T-helper 2 cell treated with Interferon-gamma antibody and Interleukin-4, amounts not matched to agents 5 μg/mL and 100 μg/mL, for 36 hours (primary cell): ENCODE measurements at places on chromosomes 1 and 21.
A peak's percentile ranks its signal among the peaks of the same experiment; 100 is the strongest.

GRCh38 chr21:42125571-42126544 lies 54.7 kb downstream of the UMODL1 start:
- DNase-seq = no peak

- DNase-seq = no peak
Measured at GRCh38 chr1:145983960-145984830, 12.2 kb downstream of the TXNIP start.

DNA sequence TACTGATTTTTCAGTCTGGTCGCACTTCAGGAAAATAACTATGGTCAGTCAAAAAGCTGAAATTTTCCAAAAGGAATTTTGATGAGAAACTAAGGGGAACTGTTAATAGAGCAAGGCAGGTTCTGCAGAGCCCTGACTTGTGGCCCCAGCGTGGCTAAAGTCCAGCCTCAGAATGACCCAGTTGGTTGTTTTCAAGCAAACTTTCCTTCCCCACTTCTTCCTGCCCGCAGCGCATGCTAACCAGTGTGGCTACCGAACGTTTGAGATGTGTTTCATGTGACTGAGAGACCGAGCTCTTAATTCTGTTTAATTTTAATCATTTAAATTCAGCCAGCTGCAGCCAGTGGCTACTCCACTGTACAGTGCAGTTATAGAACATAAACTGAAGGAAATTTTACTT lies 6.2 kb upstream of the IL10RB start:
- no peak for DNase-seq

GRCh38 chr1:151972542-151973248 lies 21.0 kb downstream of the S100A10 start:
- peak; percentile 33 for DNase-seq

DNA sequence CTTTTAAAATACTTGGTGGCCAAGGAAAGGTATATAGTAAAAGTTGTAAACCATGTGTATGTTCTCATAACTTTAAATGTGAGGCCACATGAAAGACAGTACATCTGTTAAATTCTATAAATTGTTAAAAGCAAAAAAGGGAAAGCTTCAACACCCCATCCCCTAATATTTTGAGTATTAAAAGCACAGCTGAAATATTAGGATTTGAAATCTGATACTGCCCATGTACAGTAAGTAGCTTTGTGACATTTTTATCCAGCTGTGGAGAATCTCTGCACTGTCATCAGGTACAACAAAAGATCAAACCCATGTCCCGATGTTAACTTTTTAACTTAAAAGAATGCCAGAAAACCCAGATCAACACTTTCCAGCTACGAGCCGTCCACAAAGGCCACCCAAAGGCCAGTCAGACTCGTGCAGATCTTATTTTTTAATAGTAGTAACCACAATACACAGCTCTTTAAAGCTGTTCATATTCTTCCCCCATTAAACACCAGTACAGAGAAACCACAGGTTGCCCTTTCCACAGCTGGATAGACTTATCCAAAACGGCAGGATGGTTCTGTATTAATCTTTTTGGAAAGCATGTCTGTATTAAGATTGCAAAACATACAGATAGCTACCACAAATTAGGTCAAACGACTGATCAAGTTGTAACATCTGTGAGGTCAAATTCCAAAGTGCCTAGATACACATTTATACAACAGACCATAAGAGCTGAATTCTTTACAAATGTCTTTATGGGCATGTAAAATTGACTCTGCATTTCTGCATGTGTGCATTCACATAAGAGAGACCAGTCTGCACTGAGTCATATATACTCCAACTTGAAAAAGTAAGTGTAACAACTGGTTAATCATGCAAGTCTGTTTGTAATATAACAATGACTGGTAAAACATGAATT lies 5.2 kb downstream of the IRF2BP2 start:
- no peak for DNase-seq

- DNase-seq = no peak
Measured at GRCh38 chr1:169110689-169111447, 4.4 kb downstream of the ATP1B1 start.

GRCh38 chr1:197800379-197801110 lies 25.3 kb upstream of the DENND1B start:
- DNase-seq = no peak

DNA sequence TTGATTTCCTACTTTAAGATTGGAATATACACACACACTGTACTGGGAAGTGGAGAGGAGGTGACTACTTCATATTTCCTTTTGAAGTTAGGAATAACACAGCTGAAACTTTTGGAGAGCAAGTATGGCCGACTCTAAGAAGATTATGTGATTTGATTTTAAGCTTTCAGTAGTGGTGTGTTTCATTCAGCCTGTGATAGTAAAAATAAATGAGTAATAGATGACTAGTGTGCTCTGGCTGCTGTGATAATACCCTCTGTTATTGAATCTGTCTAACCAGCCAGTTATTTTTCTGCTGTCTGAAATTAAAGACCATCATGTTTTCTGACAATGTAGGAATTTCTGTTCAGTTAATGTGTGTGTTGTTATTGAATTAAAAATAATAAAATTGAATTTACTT lies 48.3 kb downstream of the CTTNBP2NL start:
- DNase-seq = no peak

DNA sequence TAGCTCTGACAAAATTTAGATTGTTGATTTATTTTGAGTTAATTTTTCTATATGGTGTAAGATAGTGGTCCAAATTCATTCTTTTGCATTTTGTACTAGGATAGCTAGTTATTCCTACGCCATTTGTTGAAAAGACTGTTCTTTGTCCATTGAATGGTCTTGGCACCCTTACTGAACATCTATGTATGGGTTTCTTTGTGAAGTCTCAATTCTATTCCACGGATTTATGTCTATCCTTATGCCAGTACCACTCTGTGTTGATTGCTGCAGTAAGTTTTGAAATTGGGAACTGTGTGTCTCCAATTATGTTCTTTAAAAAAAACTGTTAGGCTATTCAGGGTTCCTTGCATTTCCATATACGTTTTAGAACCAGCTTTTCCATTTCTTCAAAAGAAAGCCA lies 145.7 kb downstream of the ZNF644 start:
- no peak for DNase-seq

DNA sequence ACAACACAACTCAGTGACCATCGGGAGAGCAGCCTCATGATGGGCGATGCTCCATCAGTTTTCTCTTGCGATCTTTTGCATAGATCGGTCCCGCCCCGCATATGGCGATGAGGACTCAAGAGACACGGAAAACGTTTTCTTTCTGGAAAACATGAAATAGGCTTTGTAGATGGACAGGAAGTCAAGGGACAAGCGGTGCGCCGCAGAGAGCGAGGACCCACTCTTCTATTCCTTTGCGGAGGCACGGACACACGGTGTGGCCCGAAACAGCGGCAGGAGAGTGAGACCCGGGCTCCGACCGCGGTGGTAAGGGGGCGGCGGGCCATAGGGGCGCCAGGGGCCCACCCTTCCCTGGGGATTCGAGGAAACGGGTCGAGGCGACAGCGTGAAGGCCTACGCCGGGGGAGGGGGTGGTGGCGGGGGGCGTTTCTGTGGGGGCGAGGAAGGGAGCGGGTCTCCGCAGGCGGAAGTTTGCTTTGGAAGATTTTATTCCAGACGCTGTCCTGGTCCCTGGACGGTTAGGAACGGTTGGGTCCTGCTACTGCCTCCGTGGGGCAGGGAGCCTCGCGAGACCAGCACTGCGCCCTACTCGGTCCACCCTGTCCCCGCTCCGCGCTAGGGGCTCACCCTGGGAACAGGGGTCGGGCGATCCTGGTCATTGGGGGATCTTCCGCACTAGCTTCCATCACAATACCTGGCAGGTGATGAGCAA lies 796 bp upstream of the TDRKH start:
- DNase-seq = peak; percentile 10

DNA sequence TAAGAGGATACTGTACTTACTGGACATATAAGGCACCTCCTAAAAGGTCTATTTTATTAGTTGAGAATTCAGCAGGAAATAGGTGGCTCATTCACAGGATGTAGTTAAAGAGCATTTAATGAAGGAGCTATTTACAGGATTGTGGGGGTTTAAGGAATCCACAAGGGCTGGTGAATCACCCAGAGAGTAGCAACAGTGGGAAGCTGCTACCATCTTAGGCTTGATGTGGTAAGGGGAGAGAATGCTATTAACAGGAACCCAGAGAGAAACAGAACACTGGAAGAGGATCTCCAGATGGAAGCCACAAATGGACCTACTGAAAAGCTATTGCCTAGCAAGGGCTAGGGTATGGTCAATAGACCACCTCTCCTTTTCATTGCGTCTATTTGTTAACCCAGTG lies 52.0 kb upstream of the COL11A1 start:
- no peak for DNase-seq

DNA sequence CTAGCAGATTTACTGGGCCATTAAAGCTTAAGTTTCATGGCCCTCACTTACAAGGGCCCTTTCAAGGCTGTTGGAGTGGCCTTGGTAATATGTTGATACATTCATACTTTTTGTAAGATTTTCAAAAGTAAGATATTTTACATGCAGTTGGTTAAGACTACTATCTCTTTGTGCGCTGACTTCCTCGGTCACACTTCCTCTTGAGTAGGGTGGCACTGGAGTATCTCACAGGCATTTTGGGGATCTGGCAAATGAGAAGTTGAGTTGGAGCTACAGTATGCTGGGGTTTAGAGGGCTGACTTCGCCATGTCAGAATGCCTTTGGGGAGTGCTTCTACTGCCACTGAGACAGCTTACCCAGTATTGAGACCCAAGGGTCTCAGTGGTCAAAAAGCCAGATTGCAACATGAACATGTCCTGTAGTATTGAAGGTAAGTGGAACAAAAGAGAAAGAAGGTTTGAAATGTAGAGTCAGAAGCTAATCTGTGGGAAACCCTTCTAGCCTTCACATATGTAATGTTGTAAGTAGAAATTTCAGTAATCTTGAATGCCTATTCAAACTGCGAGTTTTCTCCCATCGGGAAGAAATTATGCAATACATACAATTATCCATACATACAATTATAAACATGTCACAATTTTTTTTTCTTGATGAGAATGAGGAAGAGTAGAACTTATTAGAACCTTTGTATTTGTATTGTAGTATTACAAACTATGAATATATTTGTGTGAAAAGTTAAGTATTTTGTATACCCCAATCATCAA lies 32.3 kb upstream of the RALGPS2 start:
- no peak for DNase-seq

- DNase-seq = no peak
Measured at GRCh38 chr1:85109475-85109874, 61.2 kb upstream of the MCOLN3 start.

- DNase-seq = no peak
Measured at GRCh38 chr1:7565099-7565750, 205.9 kb upstream of the VAMP3 start.

DNA sequence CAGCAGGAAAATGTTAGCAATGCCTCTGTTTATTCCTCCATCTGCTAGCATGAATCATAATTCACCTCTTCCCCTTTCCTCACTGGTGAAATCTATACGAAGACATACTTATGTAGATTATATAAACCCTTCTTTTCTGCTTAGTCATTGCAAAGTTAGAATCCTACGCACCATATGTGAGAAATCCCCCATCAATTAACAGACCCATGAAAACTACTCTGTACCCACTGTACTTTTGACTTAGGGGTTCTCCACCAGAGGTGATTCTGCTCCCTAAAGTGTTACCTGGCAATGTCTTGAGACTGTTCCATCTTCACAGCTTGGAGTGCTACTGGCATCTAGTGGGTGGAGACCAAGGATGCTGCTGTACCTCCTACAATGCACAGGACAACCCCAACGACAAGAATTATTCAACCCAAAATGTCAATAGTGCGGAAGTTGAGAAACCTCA lies 49.6 kb upstream of the KCTD3 start:
- no peak for DNase-seq

DNA sequence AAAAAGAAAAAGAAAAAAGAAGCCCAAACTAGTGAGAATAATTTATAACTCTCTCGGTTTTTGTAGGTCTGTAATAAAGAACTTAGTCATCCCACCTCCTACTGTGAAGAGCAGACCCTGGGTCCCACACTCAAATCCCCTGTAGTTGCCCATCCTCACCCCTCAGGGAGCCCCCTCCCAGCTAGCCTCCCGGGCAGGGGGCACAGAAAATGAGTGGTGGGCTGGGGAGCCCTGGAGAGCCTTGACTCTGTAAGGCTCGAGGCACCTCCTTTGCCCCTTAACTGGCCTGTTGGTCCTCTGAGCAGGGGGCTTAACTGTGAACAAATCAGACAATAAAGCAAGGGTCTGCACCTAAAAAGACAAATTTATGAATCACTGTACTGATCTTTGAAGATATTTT lies 57.5 kb upstream of the PRKACB start:
- DNase-seq = no peak

DNA sequence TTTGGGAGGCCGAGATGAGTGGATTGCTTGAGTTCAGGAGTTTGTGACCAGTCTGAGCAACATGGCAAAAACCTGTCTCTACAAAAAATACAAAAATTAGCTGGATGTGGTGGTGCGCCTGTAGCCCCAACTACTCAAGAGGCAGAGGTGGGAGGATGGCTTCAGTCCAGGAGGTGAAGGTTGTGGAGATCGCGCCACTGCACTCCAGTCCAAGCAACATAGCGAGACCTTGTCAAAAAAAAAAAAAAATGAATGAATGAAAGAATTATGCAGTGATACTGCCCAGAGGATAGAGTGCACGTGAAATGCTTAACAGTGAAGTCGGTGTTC lies 429 bp upstream of the DPH2 start:
- no peak for DNase-seq

GRCh38 chr1:99869304-99869703 lies 19.1 kb downstream of the AGL start:
- no peak for DNase-seq

DNA sequence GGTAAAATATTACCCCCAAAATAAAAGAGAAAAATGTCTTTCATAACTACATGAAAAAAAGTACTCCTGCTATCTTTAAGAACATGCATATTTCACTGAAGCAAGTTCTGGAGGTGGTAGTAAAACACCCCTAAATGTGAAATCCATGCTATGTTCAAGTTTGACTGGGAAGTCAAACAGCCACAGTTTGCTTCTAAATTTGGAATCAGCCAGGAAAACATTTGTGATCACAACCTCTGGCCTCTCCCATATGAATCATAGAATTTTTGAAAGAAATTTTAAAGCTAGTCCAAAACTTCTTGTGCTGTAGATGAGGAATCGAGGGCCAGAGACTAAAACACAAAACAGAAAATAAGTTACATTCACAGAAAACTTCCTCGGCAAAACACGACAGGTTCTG lies 6.6 kb downstream of the SORT1 start:
- DNase-seq = no peak

- no peak for DNase-seq
Measured at GRCh38 chr1:111599781-111600693, 19.6 kb upstream of the RAP1A start.

DNA sequence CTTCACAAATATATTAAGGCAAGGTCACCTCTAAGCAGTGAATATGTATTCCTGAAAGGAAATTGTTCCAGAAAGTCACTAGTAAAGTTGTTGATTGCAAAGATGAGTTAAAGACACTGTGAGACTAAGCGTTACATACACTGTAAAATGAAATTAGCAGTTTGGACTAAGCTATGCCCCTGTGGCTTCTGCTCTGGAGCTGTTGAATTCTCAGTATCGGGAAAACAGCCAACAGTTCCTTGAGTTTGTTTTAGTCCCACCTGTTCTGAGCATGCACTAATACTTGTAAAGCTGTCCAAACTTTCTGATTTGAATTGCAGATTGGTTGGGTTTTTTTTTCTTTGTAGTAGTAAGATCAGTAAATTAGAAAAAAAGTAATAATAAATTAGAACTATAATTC lies 21.0 kb downstream of the ANGPTL1 start:
- DNase-seq = no peak

GRCh38 chr1:101816262-101816661 lies 180.5 kb downstream of the OLFM3 start:
- DNase-seq = no peak
